ENCODE measurements at places on chromosomes 7 and 10.

DNA sequence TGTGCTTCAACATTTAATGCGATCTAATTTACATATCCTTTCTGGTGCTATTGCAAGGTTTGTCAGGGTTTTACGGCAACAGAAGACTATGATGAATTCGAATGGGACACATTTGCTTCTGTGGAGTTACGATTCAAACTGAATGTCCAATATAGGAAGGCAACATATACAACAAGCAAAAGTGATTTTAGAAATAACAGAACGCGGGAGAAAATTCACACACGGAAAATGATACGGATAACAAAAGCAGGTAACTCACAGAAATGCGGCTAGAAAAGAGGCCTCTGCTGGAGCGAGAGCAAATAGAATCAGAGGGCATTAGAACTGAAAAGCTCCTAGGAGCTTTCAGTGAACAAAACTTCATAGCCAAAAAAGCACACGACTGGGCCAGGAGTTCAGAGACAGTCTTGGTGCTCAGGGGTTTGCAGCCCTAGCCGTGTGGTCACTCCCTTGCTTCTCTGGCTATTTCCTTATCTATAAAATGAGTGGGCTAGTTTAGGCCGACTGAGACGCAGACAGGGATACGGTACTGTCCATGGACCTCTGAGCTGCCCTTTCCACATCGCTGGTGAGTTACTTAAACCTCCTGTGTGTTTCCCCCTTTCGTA is 557 bp upstream of the TAX1BP1 start:
- DNase-seq, result no peak

- no peak for DNase-seq
Measured at GRCh38 chr10:70956029-70956759, 67.8 kb upstream of the PCBD1 start.

GRCh38 chr7:72492461-72493065 is 80.4 kb upstream of the CALN1 start:
- DNase-seq, result no peak

DNA sequence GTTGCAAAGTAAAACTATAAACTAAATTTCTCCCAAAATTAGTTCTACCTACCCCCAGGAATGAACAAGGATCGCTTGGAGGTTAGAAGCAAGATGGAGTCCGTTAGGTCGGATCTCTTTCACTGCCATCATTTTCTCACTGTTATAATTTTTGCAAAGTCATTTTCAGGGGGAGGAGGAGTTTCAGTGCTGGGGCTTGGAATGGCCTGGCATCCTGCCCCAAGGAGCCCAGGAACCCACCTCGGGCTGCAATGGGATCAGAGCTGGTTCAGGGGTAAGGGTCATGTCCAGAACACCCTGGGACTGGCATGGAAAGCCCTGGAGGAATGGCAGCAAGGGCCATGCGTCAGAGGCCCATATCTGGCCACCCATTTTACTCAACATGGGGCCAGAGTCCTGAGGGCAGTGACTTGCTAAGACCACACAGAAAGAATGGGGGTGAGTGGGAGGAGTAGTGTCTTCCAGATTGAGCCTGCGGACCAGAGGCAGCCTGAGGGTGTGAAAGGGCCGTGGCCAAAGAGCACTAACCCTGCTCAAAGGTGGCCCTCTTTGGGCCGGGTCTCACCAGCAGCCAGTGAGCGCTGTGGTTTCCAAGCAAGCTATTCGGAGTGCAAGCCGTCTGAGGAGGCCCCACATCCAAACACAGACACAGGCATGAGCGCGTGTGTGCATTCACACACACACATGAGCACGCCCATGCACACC is 31.8 kb downstream of the GPRIN2 start:
- no peak for DNase-seq

- no peak for DNase-seq
Measured at GRCh38 chr10:123517426-123517825, 148.7 kb upstream of the GPR26 start.

- no peak for DNase-seq
Measured at GRCh38 chr10:124481717-124482116, 20.1 kb downstream of the LHPP start.

DNA sequence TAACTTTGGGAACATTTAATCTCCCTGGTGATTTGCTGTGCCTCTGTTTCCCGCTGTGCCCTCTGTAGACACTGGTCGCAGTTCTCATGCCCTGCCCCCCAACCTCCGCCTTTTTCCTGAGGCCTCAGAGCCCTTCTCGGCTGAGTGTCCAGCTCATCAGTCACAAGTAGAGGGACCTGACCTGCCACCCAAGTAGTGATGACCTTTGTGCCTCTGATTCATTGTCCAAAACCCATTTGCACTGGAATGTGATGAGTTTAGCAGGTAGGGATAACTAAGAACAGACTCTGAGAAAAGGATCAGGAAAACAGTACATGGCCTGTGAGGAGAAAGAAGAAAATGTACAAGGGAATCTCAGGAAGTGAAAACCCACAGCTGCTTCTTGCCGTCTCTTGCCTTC is 58.8 kb downstream of the LANCL2 start:
- no peak for DNase-seq

- DNase-seq, result no peak
Measured at GRCh38 chr10:84765656-84766055, 437.3 kb downstream of the CCSER2 start.

DNA sequence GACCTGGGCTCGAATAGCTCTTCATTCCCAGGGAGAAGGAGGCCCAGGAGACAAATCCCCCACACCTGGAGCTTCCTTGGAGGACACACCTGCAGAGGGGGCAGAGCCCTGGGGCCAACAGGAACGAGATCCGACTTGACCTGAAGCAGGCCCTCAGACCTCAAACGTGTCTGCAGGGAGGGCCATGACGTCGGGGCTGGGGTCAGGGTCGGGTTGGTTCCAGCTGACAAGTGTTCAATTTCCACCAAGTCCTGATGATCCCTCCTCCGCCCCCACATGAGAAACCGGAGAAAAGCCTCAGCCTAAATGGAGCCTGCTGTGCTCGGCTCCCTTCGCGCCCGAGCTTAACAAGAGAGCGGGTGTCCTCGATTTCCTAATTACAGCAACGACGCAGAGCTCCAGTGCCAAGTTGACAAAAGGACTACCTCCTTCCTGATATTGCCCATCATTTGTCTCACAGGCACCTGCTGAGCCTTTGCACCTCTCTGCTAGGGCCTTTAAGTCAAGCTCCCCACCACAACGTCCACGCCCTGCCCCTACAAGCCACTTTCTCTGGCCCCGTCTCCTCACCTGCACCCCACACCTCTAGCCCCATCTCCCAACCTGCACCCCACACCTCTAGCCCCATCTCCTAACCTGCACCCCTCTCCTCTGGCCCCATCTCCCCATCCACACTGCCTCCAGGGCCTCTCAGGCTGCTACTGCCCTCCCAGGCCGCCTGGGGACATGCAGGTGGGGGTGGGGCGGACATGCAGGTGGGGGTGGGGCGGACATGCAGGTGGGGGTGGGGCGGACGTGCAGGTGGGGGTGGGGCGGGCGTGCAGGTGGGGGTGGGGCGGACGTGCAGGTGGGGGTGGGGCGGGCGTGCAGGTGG is 519.4 kb downstream of the GLRX3 start:
- no peak for DNase-seq

- DNase-seq, result no peak
Measured at GRCh38 chr7:150755473-150756099, 18.4 kb downstream of the GIMAP5 start.

DNA sequence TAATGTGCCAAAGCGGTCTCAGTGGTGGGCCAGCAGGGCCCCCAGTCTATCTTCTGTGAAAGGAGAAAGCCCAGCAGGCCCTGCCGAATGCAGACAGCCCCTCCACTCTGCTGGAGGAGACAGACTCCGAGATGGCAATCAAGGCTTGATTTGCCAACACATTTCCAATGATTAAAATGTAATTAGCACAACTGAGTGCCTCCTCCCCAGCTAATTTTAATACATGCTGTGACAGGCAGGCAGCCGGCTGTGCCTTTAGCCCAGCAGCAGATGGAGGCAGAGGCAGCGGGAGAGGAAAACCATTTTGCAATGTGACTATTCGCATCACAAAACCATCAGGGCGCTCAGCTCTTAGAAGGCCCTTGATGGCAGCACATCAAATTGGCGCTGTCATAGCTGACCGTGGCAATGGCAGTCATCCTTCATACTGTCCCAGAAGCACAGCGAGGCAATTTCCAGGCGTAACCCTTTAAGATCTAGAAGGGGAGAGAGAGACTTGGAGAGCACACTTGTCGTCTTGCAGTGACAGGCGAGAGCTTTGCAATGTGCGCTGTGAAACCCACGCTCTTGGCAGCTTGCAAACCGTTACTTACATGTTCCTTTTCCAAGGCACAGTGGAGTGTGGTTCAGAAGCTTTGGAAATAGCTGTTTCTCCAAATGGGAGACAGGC is 714.8 kb upstream of the GALNT17 start:
- DNase-seq, result no peak

DNA sequence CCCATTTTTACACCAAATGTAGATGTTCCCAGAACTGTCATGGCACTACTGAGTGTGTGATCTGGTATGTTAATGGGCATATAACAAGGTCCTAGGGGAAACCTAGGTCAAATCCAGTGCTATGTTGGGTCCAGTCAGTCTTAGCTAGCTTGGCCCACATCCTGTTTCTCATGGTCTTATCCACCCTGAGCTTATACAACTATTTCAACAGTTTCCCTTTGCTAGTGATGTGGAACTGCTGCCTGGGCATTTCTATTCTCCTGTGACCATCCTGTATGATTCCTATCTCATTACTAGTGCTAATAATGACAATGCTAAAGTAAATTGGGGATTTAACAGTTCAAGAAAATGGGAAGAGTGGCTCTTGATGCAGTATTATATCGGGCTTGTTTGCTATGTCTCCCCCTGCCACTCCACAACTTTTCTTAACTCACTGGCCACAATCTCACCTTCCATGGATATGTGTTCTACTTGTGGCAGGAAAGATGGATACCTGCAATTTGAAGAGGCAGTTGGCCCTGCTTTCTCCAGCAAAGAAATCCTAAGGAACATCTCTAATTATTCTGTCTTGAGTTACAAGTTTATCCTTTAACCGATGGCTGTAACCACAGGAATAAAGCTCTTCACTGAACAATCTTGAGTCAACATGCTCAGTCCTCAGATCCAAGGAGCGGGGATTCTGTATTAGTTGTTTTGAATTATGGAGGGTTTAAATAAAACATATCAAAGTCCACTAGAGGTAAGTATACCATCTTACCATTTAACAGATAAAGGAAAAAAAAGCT is 707.8 kb downstream of the XPNPEP1 start:
- DNase-seq, result no peak

DNA sequence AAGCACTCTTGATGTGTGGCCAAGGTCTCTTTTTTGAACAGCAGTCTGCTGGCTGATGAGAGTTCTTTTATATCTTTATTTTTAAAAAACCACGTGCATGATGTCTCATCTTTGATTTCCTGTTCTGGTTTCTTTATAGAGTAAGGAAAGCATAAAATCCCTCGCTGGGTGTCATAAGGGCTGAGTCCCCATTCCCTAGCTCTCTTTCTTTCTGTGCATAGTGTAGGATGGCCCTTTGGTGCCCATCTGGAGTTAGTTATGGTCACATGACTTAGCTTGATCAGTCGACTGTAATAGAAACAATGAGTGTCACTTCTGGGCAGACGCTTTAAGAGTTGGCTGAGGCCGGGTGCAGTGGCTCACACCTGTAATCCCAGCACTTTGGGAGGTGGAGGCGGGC is 38.5 kb downstream of the GHRHR start:
- peak; percentile 21 for DNase-seq

- DNase-seq, result no peak
Measured at GRCh38 chr7:128381161-128381821, 19.8 kb upstream of the PRRT4 start.

GRCh38 chr10:13789448-13789829 is 202.7 kb downstream of the PRPF18 start:
- DNase-seq, result no peak

- no peak for DNase-seq
Measured at GRCh38 chr10:97852277-97852676, 2.6 kb downstream of the GOLGA7B start.

- no peak for DNase-seq
Measured at GRCh38 chr10:4984971-4985594, 18.6 kb downstream of the AKR1C2 start.

GRCh38 chr10:89074120-89074519 is 83.5 kb downstream of the FAS start:
- no peak for DNase-seq

All from GOT3 (cell line).